ENCODE measurements at places on chromosomes 1 and 21.

GRCh38 chr1:206961668-206962067, 8.6 kb downstream of the FCAMR start:
- DNase-seq, result no peak

DNA sequence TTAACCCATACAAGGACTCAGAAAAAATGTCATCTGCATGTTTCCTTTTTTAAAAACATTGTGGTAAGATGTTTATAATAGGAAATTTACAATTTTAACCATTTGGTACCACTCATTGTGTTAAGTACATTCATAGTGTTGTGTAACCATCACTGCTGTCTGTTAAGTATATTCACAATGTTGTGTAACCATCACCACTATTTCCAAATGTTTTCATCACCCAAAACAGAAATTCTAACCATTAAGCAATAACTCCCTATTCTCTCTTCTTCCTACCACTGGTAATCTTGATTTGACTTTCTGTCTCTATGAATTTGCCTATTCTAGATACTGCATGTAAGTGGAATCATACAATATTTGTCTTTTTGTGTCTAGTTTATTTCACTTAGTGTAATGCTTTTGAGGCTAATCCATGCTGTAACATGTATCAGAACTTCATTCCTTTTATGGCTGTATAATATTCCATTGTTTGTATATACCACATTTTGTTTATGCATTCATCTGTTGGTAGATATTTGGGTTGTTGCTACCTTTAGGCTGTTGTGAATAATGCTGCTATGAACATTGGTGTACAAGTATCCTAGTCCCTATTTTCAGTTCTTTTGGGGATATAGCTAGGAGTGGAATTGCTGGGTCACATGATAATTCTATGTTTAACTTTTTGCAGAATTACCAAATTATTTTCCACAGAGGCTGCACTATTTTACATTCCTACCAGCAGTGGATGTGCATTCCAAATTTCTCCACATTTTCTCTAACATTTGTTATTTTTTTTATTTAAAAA, 14.1 kb downstream of the HIPK1 start:
- no peak for DNase-seq

DNA sequence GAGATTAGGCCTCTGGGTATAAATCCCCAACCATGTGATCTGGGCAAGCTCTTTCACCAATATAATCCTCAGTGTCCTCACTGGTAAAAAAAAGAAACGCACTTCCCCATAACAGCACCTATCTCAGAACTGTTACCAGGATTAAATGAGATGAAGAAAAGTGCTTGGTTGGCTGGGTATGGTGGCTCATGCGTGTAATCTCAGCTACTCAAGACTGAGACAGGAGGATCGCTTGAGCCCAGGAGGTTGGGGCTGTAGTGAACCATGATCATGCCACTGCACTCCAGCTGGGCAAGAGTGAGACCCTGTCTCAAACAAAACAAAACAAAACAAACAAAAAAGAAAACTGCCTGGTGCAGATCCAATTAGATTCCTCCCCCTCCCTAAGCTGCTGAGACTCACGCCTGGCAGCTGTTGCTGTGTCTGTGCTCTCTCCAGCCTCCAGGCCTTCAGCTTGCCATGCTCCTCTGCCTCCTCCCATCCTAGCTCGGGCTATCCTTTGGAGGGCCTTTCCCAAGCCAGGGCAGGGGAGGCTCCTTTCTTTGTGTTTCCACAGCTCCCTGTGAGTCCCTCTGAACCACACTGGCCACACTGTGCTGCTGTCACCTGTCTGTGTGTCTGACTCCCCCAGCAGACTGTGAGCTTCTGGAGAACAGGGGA, 19.0 kb downstream of the CYB5RL start:
- DNase-seq, result no peak

DNA sequence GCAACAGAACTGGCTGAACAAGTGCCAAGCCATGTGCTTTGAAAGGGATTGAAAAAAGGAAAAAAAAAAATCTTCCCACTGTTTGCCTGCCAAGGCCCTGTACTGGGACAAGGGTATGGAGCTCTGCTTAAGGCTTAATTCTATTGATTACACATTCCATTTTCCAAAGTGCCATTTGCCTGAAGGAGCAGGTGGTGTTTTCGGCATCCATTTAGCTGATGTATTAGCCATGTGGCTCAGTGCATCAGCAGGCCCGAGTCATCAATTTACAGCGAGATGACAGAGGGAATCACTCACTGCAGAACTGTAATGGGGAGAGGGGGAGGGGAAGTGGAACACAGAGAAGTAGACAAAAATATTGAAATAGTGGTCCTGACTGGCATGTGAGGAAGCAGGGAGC, 144.2 kb upstream of the BEND5 start:
- DNase-seq, result no peak

- DNase-seq, result no peak
These were observed 101.1 kb downstream of the CDC7 start for GRCh38 chr1:91601554-91602376.

All from common myeloid progenitor, CD34-positive (primary cell).